Spinal cord (tissue), 10 donors: ENCODE measurements at places on chromosomes 7 and 10. TPM values are rescaled to one million over a fixed set of nuclear protein-coding genes. Genes with fewer than 3 reads are reported as not detected.

The CPA4 gene
- 1.5 TPM for total RNA-seq

The FAM25G gene
- total RNA-seq = not detected

The GBX1 gene
- total RNA-seq = 2.4 TPM

The POM121 gene
- 10.9 TPM for total RNA-seq

The RPEL1 gene
- total RNA-seq = 0.11 TPM

The ITPRID1 gene
- total RNA-seq = not detected

The PLEKHS1 gene
- not detected for total RNA-seq

DNA sequence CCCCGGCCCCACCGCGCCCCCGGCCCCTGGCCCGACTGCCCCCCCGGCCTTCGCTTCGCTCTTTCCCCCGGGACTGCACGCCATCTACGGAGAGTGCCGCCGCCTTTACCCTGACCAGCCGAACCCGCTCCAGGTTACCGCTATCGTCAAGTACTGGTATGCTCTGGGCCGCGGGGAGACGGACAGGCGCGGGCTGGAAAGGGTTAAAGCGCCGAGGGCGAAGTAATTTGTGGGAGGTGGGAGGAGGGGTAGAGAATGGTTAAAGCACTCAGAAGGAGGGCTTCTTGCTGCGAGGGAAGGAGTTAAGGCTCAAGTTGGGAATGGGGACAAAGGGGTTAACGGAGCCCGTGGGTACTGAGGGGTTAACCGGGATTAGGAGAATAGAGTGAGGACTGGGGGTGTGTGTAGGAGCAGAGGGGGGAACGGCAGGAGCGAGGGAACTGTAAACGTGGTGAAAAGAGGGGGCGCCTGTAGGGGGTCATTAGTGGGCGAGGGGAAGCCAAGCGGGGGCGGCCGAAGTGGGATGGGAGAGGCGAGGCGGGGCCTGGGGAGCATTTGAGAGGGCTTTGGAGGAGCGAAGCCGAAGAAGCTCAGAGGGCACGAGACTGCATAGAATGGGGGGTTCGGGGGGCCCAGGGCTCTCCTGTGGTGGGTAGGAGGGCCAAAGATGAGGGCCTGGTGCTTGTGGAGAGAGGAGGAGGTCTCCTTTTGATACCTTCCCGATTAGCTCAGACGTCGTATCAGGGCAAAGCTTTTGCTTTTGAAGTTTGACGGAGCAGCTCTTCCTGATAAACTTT lies 605 bp downstream of the SUFU start:
- H3K4me1 ChIP-seq = peaks cover 14% of the 10 kb centered on the region
- H3K27me3 ChIP-seq = no peaks in the 10 kb centered on the region
- H3K27ac ChIP-seq = peak overlapping the region; percentile 58
- peak overlapping the region; percentile 98 for H3K4me3 ChIP-seq

DNA sequence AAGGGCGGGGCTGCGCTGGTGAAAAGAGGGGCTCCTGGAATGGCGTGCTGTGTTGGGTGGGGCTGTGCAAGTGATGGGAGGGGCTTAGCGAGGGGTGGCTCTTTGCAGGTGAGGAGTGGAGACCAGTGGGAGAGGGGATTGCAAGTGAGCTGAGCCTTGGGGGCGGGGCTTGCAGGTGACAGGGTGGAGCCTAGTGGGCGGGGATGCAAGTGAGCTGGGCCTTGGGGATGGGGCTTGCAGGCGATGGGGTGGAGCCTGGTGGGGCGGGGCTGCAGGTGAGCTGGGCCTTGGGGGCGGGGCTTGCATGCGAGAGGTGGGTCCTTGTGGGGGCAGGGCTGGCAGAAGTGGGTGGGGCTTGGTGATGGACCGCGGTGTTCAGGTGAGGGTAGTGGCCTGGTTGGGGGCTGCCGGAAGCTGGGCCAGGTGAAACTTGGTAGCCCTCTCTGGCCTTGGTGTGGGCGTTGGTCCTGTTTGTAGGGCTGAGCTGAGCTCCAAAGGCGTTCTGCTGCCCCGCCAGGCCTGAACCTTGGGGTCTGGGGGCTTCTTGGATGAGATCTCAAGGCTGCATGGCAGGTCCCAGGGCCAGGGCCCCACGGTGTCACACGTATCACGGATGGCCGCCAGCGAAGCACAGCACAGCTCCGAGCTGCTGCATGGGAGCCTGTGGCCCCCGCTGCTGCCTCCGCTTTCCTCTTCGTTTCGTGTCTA lies 743 bp upstream of the PITRM1 start:
- H3K27ac ChIP-seq = peak overlapping the region; percentile 22
- H3K36me3 ChIP-seq = peaks cover 15% of the 10 kb centered on the region
- peak overlapping the region; percentile 47 for H3K4me3 ChIP-seq
- H3K27me3 ChIP-seq = no peaks in the 10 kb centered on the region

GRCh38 chr10:86068231-86069054 lies 298.2 kb downstream of the GRID1 start:
- no peaks in the 10 kb centered on the region for H3K36me3 ChIP-seq
- H3K27ac ChIP-seq = no peak overlapping the region

DNA sequence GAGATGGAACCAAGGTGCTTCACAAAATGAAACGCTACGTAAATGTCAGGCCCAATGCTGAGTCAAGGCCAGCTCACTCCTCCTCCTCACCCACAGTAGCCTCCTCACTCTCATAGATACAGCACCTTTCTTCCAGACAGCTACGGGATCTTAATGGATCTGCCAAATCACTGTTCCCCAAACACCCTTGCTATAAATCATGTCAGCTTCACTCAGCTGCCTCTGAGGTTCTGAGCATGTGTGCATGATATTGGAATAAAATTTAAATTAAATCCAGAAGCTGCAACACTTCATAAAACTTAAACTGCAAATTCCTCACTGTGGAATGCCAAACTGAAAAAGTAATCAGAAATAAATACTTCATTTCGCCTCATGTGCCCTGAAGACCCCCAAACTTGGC lies 14.7 kb upstream of the CPXM2 start:
- no peaks in the 10 kb centered on the region for H3K36me3 ChIP-seq
- H3K4me1 ChIP-seq = peaks cover 60% of the 10 kb centered on the region
- H3K4me3 ChIP-seq = no peak overlapping the region
- no peak overlapping the region for H3K27ac ChIP-seq
- no peak for DNase-seq
- H3K27me3 ChIP-seq = no peaks in the 10 kb centered on the region

- H3K36me3 ChIP-seq = no peaks in the 10 kb centered on the region
- no peaks in the 10 kb centered on the region for H3K27me3 ChIP-seq
- no peak overlapping the region for H3K4me3 ChIP-seq
- no peak for DNase-seq
- H3K4me1 ChIP-seq = peaks cover 20% of the 10 kb centered on the region
Measured at GRCh38 chr10:78565841-78566240, 502.9 kb upstream of the ZMIZ1 start.

DNA sequence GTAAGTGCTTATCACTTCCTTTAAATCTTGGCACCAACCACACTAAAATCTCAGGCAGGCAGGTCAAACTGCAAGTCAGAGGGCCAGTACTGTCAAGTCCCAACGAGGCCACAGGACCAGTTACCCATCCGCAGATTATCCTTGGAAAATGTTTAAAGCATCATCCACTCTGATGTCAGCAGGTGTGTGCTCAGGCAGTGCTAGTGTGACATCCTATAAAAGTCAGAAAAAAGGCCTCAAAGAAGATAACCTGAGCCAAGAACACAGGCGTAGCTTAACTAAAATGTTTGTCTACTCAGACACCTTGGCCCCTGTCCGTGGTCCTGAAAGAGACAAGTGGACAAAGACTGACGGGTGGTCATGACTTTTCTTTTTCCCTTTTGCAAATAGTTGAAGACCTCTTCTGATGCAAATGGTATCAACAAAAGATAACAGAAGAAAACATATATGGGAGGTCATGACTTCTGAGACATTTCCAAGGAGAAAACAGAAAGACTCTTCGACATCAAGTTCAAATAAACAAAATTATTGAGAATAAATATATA lies 309.3 kb downstream of the KCNMA1 start:
- H3K27ac ChIP-seq = no peak overlapping the region
- H3K27me3 ChIP-seq = no peaks in the 10 kb centered on the region
- DNase-seq = no peak
- H3K4me3 ChIP-seq = no peak overlapping the region
- H3K4me1 ChIP-seq = peaks cover 10% of the 10 kb centered on the region
- H3K36me3 ChIP-seq = no peaks in the 10 kb centered on the region

- no peak overlapping the region for H3K27ac ChIP-seq
- no peak overlapping the region for H3K4me3 ChIP-seq
- H3K36me3 ChIP-seq = no peaks in the 10 kb centered on the region
- peaks cover 7% of the 10 kb centered on the region for H3K4me1 ChIP-seq
- no peaks in the 10 kb centered on the region for H3K27me3 ChIP-seq
- DNase-seq = no peak
Measured at GRCh38 chr10:5532618-5533097, 7.9 kb downstream of the CALML3 start.

DNA sequence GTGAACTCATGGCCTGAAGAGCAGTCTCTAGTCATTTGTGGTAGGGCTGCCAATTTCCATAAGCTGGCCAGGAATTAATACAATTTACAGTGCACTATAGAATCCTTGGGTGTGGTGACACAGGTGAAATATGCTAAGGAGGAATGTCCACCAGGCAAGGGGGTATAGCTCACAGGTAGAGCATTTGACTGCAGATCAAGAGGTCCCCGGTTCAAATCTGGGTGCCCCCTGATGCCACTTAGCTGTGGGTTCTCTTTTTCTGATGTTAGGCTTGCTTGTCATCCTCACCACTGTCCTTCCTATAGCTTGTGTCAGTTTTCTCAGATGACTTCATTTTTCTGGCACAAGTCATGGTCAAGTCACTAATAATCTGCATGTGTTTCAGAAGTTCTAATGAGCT lies 108.7 kb downstream of the ZNF467 start:
- no peak for DNase-seq
- no peaks in the 10 kb centered on the region for H3K36me3 ChIP-seq
- no peaks in the 10 kb centered on the region for H3K27me3 ChIP-seq
- no peaks in the 10 kb centered on the region for H3K4me1 ChIP-seq
- no peak overlapping the region for H3K27ac ChIP-seq

- H3K4me3 ChIP-seq = no peak overlapping the region
- no peak overlapping the region for H3K27ac ChIP-seq
- no peak for DNase-seq
- H3K27me3 ChIP-seq = no peaks in the 10 kb centered on the region
- no peaks in the 10 kb centered on the region for H3K36me3 ChIP-seq
- no peaks in the 10 kb centered on the region for H3K4me1 ChIP-seq
Measured at GRCh38 chr7:32476816-32477648, 13.1 kb downstream of the LSM5 start.

DNA sequence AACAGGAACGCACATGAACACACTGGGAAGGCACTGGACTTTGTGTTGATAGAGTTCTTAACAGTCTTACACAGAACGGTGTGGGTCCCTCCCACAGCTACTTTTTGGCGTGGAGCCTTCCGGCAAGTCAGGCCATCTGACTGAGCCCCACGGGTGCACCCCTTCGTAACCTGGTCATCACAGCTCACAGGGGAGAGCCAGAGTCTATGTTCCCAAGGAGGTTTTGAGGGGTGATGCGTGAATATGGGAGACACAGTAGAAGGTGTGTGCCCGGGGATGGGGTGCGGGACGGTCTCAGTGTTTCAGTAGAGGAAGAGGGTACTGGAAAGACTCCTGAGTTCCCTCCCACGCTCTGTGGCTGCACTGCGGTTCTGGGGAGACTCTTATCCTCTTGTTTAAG lies 291.7 kb downstream of the DNAJB6 start:
- H3K27ac ChIP-seq = no peak overlapping the region
- DNase-seq = no peak
- no peak overlapping the region for H3K4me3 ChIP-seq
- no peaks in the 10 kb centered on the region for H3K27me3 ChIP-seq
- H3K36me3 ChIP-seq = peaks cover 4% of the 10 kb centered on the region
- no peaks in the 10 kb centered on the region for H3K4me1 ChIP-seq

DNA sequence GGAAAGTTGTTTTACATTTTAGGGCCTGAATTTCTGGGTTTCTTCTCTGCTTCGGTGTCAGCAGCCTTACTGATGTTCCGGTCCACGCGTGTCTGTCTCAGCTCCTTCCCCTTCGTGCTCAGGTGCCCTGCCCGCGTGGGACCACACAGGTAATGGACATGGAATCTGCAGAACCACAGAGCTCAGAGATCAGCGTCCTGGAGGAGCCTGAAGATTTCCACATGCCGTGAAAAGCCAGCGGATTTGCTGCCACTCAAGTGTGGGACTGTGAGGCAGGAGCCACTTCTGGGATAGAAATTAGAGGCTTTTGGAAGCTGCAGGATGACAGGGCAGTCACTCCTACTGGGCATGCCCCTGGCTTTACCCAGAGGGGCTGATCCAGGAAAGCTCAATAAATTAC lies 666.1 kb upstream of the FOXK1 start:
- H3K27me3 ChIP-seq = no peaks in the 10 kb centered on the region
- H3K27ac ChIP-seq = no peak overlapping the region
- DNase-seq = no peak
- H3K36me3 ChIP-seq = peaks cover 14% of the 10 kb centered on the region

DNA sequence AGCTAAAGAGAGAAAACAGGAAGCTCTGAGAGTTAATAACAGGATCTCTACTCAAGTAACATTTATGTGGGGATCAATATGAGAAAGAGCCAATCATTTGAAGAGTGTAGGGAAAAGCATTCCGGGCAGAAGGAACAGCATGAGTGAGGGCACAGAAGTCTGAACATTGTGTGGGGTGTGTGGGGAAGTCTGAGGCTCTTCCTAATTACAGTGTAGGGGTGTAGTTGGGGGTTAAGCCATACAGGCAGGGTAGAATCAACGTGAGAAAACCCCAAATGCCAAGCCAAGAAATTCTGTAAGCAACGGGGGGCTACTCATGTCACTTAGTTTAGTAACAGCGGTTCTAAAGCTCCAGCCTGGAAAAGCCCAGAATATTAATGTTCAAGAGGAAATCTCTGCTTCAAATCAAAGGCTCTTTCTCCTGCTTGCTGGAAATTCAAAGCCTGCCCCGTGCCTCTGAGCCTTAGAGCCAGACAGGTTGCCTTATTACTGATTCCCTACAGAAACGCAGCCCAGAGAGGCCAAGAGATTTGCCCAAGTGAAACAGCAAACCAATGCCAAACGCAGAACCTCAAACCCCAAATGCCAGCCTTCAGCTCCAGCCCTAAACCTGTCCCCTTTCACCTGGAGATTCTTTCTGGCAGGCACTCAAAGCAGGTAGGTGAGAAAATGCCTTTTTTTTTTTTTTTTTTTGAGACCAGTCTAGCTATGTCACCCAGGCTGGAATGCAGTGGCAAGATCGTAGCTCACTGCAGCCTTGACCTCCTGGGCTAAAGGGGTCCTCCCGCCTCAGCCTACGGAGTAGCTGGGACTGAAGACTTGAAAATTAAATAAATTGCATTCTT lies 36.1 kb downstream of the DNAJB12 start:
- H3K4me3 ChIP-seq = peak overlapping the region; percentile 16
- no peaks in the 10 kb centered on the region for H3K36me3 ChIP-seq
- H3K27me3 ChIP-seq = no peaks in the 10 kb centered on the region
- peaks cover 54% of the 10 kb centered on the region for H3K4me1 ChIP-seq
- H3K27ac ChIP-seq = peak overlapping the region; percentile 61

GRCh38 chr10:71218046-71218650 lies 5.8 kb downstream of the UNC5B start:
- H3K4me1 ChIP-seq = peaks cover 57% of the 10 kb centered on the region
- H3K27me3 ChIP-seq = peaks cover 39% of the 10 kb centered on the region
- H3K36me3 ChIP-seq = no peaks in the 10 kb centered on the region
- no peak for DNase-seq
- H3K4me3 ChIP-seq = no peak overlapping the region
- no peak overlapping the region for H3K27ac ChIP-seq
